ENCODE measurements at places on chromosomes 1 and 21.

- no peak for DNase-seq
Observed at GRCh38 chr1:36115200-36115669, 9.8 kb downstream of the COL8A2 start.

GRCh38 chr1:62175568-62176179, 19.0 kb upstream of the L1TD1 start:
- DNase-seq: peak; percentile 31

DNA sequence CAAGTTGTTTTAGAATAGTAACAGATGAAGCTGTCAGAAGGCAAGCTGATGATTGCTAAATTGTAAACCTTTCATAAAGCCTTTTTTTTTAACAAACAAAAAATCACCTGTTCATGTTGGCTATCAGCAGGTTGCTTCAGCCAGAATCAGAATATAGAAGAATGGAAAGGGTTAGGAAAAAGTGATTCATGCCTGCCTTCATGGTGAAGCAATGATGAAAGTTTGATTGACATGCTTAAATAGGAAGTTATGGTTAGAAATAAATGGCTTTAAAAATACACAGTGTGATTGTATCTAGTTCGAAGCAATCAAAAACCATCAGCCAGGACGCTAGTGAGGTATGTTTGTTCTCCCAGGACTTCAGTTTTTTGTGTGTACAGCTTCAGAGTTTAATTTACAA, 37.9 kb downstream of the GABPA start:
- DNase-seq: peak; percentile 12

GRCh38 chr21:25396135-25396711, 211.1 kb downstream of the MRPL39 start:
- DNase-seq: no peak

DNA sequence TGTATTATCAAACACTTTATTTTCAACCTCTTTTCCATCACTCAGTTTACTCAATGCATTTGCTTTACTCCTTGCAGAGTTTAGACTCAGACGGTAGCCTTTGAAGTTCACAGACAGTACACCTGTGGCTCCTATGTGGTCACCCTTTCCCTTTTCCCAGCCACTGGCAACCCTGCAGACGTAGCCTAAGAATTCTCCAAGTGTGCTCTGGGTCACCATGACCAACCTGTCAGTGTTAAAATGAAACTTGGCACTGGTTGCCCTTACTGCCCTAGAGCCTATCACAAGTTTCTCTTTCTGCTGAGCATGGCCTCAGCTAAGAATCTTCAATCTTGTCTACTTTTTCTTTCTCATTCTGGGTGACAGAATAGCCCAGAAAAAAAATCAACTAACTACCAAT, 25.5 kb upstream of the DNAH14 start:
- no peak for DNase-seq

GRCh38 chr1:187999973-188000372, 1171.2 kb downstream of the PLA2G4A start:
- DNase-seq: no peak

GRCh38 chr1:2815551-2815950, 14.1 kb upstream of the TTC34 start:
- DNase-seq: no peak

GRCh38 chr1:70278710-70279109, 57.5 kb downstream of the SRSF11 start:
- no peak for DNase-seq

DNA sequence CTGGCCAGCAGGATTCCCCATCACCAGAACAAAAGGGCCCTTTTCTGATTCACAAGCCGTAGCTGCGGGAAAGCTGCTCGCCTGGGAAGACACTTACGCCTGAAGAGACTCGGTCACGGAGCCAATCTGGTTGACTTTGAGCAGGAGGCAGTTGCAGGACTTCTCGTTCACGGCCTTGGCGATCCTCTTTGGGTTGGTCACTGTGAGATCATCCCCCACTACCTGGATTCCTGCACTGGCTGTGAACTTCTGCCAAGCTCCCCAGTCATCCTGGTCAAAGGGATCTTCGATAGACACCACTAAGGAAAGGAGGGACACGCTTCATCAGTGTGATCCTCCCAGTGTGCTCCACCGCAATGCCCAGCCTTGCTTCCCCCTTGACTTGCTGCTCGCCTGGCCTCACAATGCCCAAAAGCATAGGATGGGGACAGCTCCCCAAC, 14.7 kb downstream of the ENO1 start:
- DNase-seq: no peak

- DNase-seq: no peak
Observed at GRCh38 chr1:20370698-20371097, 80.0 kb downstream of the VWA5B1 start.

GRCh38 chr1:63592536-63593302, 492 bp upstream of the PGM1 start:
- DNase-seq: no peak

DNA sequence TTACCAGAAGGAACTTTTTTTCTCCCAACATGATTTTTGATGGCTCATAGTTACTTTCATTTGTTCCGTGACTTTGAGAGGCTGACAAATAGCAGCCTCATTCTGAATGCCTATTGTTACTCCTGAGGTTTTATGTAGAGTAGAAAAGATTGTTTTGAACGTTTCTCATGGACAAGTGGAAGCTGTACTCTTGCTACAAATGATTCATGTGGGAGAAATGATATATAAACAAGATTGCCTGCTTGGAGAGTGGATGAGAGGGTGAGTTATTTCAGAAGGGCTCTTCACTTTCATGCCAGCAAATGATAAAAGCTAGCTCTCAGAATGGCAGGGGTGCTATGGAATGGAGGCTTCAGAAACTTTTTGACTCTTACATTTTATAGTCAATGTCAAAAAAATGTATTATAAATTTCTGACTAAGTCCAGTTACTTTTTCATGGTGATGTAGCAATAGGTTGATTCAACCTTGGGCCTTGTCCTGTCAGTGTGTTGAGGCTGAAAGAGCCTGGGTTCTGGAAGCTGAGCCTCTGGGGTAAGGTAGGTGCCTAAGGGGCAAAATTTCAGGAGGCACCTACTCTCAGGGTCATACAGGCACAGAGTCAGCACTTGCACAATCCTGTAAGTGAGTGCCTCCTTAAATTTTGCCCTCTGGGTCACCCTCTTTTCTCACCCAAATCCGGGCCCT, 19.4 kb downstream of the JUN start:
- no peak for DNase-seq

GRCh38 chr1:202710070-202711045, at the start of gene SYT2:
SYT2 (minus strand) TSS chr1:202710454; CDS start chr1:202605772, 104,682 bp downstream.
- DNase-seq: peak; percentile 15

DNA sequence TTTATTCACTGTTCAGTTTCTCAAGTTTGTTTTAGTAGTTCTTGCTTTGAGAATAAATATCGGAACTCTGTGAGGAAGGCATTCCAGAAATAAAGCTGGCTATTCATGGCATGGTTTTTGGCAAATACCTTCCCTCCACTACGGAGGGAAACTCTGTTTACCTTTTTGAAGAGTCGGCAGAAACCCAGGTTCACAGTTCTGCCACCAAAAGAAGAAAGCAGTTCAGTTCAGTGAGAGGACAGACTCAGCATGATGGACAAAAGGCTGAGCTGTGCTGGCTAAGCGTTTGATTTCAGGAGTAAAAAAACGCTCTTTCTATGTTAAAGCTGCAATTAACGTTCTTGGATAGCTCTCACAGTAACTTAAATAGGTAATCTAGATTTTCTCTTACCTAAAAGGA, 42.4 kb downstream of the CNN3 start:
- DNase-seq: no peak

DNA sequence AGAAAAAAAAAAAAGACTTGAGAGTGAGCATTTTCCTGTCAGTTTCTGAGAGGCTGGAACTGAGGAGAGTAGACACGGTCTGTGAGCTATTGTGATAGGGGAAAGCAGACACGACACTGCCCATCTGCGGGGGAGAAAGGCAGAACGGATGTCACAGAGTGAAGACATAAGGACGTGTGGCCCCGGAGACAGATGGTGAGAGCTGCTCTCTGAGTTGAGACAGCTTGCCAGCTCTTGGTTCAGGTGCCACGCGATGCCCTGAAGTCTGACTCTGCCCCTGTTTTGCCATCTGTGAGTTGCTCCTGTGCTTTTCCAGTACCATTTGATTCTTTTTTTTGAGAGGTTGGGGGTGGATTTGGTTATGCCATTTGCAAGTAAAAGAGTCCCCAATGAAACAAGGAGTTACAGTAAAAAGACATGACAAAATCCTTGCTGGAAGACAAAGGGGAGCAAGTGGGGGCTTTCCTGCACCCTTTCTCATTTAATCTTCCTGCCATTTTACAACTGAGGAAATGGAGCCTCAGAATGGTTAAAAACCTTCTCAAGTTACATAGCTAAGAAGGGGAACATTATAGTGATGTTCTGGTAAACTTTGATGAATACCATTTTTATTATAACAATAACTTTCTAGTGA, 128.9 kb upstream of the DNAH14 start:
- DNase-seq: no peak

- no peak for DNase-seq
Observed at GRCh38 chr1:34625521-34626015, 129.3 kb upstream of the GJB5 start.

GRCh38 chr21:44891631-44892031, 18.1 kb upstream of the PTTG1IP start:
- no peak for DNase-seq

DNA sequence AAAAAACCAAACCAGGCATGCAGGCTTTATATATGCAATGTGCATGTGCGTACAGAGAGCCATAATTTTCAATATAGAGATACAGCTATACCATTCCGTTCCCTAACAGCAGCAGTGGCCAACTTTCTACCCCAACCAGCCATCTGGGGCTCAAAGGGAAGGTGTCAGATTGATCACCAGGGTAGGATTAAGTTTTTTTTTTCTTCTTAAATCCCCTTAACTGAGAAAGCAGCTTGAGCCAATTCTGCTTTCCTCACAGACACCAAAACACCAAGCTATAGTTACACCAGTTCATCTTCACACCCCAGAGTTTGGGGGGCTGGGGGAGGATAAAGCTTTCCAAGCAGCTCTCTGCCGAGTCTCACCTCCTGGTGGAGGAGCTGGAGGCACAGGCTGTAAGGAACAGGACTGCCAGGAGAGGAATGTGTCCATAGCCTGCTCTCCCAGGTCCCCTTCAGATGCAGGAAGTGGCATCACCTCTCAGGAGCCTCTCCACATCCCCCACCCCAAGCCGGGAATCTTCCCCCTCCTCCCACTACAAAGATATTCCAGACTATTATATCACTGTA, 87.9 kb downstream of the SSBP3 start:
- no peak for DNase-seq

Measured in NCI-H1930 (cell line).